ENCODE measurements at places on chromosomes 16 and 17.

- DNase-seq: no peak
These were observed 54.4 kb downstream of the SIAH1 start for GRCh38 chr16:48330841-48331192.

DNA sequence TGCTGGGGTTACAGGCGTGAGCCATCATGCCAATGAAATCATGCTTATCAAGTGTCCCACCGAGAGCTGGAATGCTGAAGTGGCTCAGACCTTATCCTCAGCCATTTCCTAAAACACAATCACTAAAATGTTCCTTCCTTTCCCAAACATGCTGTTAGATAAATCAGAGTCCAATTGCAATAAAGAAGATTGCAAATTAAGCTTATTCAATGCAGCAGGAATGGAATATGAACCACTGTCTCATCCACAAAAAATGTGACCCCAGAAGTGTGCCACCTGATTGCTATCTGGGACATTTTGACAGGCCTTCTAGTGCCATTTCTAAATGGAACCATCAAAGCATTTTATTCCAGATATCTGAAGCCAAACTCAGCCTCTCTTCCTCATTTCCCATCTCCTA, 205.5 kb upstream of the CDH11 start:
- no peak for DNase-seq

GRCh38 chr17:38600906-38601305, 4.8 kb downstream of the SRCIN1 start:
- no peak for DNase-seq

DNA sequence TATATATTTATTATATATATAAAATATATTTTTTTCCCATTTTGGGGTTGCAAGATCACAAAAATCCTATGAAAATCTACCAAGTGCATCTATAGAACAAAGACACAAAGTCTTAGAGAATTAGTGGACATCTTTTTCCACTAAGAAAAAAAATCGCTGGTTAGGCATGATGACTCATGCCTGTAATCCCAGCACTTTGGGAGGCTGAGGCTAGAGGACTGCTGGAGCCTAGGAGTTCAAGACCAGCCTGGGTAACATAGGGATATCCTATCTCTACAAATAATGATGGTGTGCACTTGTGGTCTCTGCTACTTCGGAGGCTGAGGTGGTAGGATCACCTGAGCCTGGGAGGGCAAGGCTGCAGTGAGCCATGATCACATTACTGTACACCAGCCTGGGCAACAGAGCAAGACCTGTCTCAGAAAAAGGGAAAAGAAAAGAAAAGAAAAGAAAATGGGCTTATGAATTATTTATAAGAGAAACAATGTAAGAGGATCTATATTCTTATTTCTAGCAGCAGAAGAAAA, 185.1 kb upstream of the PSMD7 start:
- DNase-seq: no peak
